NCI-H1092 treated with DMSO at 0.1 percent for 48 hours (cell line): ENCODE measurements at places on chromosomes 12 and 14.

- no peak for DNase-seq
Measured at GRCh38 chr14:54483846-54484245, 4.9 kb downstream of the GMFB start.

DNA sequence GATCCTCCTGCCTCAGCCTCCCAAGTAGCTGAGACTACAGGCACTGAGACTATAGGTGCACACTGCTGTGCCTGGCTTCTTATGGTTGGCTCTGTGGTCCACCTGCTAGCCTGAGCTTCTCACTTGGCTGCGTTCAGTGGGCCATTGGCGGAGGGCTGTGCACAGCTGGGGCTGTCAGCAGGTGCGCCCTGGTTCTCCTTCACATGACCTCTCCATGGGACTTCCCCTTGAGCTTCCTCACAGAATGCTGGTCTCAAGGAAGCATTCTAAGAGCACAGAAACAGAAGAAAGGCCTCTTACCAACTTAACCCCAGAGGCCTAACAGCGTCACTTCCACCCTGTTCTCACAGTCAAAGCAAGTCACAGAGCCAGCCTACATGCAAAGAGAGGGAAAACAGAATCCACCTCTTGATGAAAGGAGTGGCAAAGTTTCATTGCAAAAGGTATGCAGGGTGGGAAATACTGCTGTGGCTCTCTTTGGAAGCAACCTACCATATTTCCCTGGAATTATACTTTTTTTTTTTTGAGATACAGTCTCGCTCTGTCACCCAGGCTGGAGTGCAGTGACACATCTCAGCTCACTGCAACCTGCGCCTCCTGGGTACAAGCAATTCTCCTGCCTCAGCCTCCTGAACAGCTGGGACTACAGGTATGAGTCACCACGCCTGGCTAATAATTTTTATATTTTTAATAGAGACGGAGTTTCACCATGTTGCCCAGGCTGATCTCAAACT is 9.3 kb downstream of the RILPL2 start:
- no peak for DNase-seq

DNA sequence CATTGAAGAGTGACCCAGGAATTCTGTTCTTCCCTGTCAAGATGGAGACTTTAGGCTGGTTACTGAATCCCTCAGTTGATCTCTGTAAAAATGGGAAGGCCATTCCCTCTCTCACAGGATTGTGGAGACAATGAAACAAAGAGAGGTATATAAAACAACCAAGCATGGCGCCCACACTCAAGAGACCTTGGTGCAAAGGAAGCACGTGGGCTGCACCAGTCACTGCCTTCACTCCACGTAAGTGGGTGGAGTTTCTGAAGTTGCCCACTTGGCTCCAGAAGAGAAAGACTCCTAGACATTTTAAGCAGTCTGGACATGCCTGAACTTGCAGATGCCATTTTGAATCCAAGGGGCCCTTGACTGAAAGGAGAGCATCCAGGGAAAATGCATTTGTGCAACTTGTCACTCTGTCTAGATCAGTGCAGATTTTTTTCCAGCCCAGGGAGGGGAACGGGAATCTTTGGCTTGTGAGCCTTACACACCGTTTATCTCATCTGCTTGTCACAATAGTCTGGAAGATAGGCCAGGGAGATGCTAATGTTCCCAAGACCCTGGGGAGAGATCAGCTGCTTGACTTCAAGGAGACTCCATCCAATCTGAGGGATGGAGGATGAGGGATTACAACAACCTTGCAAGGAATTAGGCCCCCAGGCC is 96.9 kb upstream of the TBX3 start:
- DNase-seq: no peak

- no peak for DNase-seq
Measured at GRCh38 chr12:53182903-53183302, 2.2 kb upstream of the CSAD start.

GRCh38 chr14:81521356-81521755 is 12.3 kb downstream of the SEL1L start:
- DNase-seq: no peak

GRCh38 chr12:22268406-22268805 is 66.1 kb downstream of the ST8SIA1 start:
- no peak for DNase-seq

DNA sequence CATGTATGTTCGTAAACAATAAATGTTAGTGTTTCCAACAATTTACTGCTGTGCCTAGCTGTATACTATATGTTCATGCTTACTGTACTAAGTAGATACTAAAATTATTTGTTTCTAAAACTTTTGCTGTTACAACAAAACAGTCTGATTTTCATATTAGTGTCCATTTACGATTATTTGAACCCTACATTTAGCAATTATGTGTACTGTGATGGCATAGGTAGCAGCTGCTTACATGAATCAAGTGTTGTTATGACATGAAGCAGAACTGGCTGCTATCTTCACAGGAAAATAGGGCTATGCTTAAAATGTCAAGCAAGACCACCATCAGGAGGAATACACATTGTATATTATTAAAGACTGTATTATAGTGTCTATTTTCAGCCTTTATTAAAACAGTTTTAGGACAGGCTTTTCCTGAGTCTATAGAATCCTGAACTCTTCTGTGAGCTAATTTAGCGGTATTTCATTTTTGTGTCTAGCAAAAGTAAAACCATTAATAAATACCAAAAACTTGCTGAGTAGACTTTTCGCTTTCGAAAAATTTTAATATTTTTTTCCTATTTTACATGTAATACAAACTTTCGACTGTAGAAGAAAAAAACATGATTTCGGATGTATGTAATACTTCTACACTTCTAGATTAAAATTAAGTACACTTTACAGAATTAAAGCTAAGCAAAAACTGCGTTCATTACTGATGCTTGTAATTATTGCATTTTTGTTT is 1.1 kb upstream of the WDR89 start:
- DNase-seq: peak; percentile 58

DNA sequence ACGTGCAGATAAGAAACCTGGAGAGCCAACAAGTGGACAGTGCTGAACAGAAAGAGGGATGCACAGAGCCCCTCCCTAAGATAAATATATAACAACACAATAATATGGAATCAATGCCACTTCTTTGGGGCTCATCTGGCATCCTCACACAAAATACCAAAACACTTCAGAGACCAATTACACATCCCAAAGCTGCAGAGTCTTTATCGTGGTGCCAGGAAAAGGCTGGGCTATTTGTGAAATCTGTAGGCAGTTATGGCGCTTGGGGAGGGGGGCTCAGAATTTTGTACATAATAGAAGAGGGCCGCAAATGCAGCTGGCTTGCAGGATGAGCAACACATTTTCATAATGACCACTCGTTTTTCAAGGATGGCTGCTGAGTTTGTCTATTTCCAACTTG is 160.4 kb upstream of the NOS1 start:
- DNase-seq: peak; percentile 47

DNA sequence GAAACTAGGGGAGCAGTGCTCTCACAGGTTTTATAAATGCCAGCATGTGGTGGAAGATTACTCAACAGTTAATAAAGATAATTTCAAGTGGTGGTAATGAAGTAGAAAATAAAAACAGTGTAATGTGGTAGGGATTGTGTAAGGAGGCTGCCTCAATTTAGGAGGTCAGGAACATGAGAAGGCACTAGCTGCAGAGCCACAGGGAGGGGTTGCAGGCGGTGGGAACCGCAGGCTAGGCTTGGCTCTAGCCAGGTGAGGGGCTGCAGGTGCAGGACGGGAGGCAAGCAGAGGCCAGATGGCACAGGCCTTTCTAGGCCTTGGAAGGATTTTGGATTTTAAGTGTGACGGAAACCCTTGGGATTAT is 768 bp downstream of the METTL25 start:
- DNase-seq: peak; percentile 35

GRCh38 chr12:29447285-29447975 is 50.1 kb downstream of the OVCH1 start:
- no peak for DNase-seq

DNA sequence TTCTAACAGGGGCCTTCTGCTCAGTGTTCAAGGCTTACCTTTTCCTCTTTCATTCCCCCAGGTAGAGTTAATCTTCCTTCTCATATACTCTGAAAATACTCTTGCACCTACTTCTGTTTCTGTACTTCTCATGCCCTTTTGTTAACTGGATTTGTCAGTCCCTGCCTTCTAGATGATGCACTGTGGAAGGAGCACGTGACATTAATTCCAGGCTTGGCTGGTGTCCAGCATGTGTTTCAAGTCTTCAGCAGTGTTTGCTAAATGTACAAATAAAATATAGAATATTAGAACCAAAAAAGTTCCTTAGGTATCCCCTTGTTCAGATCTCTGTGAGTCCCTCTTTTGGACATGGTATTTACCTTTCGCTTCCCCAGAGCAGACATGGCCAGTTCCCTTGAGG is 27.9 kb upstream of the EVL start:
- DNase-seq: no peak

- DNase-seq: no peak
Measured at GRCh38 chr12:29088611-29089219, 60.4 kb upstream of the FAR2 start.

- DNase-seq: no peak
Measured at GRCh38 chr12:68037616-68038255, 48.5 kb downstream of the IFNG-AS1 start.

- DNase-seq: no peak
Measured at GRCh38 chr12:52980096-52980649, 26.1 kb upstream of the EIF4B start.

GRCh38 chr12:48285751-48286650 is 64.7 kb downstream of the ZNF641 start:
- no peak for DNase-seq

DNA sequence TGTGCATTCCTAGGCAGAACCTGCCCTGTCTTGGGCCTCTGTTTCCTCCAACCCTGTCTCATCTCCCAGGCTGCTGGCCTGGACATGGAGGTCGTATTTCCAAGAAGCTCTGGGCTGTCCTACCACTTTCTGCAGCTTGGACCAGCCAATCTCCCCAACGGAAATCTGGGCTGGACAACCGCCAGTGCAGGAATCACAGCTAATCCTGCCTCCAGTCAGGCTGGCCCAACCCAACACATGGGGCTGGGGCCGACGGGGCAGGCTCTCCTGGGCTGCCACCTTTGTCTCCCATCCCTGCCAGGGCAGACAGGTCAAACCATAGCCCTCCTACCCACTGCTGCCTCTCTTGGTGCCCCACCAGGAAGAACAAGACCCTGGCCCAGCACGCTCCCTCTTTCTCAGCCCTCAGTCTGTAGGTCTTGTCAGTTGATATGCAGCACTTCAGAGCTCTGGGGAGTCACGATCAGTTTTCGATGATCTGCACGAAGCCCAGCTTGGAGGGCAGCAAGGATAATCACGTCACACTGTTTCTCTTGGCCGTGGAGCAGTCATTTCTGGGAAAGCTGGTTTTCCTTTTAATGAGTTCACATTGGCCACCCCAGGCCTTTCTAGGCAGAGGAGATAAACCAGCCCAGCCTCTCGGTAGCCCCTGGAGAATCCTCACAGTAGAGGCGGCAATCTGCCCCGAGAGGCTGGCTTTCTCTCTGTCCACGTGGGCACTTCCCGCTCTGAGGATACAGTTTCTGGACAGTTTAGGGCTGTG is 195.2 kb upstream of the PRMT8 start:
- no peak for DNase-seq

GRCh38 chr12:99766408-99766807 is 118.9 kb downstream of the GARIN6 start:
- no peak for DNase-seq

- no peak for DNase-seq
Measured at GRCh38 chr12:68378872-68379606, 46.9 kb upstream of the MDM1 start.

GRCh38 chr12:47679785-47680184 is 26.0 kb downstream of the RPAP3 start:
- DNase-seq: no peak

DNA sequence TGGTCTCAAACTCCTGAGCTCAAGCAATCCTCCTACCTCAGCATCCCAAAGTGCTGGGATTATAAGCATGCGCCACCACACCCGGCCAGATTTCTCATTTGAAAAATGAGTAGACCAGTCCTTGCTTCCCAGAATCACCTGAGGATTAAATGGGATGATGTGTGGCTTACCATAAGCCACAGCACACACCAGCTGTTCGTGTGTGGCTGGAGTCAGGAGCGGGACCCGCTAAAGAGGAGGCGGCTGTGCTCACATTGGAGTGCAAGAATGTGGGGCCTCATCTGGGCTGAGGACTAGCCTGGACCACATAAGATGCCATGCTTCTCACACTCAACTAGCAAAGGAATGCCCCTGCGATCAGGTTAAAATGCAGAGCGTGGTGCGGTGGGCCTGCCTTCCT is 6.7 kb upstream of the ALDH2 start:
- no peak for DNase-seq

- DNase-seq: peak; percentile 74
Measured at GRCh38 chr14:30223385-30223785, 295.7 kb upstream of the PRKD1 start.

- DNase-seq: no peak
Measured at GRCh38 chr14:53601409-53601808, 355.2 kb downstream of the BMP4 start.

- DNase-seq: no peak
Measured at GRCh38 chr12:32322354-32322753, 77.0 kb upstream of the FGD4 start.

- DNase-seq: no peak
Measured at GRCh38 chr14:68335312-68335711, 457.6 kb downstream of the ZFP36L1 start.

DNA sequence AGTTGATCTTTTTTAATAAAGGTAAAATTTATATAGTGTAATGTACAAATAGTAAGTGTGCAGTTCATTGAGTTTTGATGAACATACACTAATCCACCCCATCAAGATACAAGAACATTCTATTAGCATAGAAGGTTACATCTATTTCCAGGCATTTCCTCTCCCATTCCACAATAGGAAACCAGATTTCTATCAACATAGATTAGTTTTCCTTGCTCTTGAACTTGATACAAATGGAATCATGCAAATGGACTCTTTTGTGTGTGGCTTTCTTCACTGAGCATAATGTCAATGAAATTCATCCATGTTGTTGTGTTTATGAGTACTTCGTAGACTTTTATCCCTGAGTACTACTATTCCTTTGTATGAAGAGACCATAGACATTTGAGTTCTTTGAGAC is 10.8 kb downstream of the STYX start:
- no peak for DNase-seq

- DNase-seq: no peak
Measured at GRCh38 chr14:99359906-99360305, 87.9 kb upstream of the BCL11B start.

- no peak for DNase-seq
Measured at GRCh38 chr12:12171991-12172511, 94.8 kb downstream of the LRP6 start.

DNA sequence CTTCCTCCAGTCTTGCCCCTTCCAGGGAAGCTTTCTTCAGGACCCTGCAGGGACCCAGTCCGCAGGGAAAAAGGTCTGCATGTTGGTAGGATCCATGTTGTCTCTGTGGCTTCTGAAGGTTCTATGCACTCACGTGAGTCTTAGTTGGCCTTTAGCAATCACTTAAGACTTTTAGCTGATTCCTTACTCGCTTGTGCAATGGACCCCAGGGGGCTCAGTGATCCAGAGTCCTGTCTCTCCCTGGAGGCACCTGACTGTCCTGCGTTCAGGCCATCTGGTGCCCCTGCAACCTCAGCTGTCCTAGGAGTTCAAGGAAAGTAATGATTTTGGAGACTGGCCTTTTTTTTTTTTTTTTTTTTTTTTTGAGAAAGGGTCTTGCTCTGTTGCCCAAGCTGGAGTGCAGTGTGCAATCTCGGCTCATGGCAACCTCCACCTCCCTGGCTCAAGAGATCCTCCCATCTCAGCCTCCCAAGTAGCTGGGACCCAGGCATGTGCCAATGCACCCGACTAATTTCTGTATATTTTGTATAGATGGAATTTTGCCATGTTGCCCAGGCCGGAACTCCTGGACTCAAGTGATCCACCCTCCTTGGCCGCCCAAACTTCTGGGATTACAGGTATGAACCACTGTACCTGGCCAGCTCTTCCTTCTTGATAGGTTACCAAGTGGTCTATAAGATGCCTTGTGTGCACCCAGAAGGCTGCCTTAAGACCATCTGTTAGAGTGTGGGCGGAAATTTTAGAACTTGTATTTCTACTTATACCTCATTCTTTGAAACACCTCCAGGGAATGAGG is 4.6 kb downstream of the IFI27L2 start:
- no peak for DNase-seq
